Common myeloid progenitor, CD34-positive (primary cell): ENCODE measurements at places on chromosomes 13 and 19.

DNA sequence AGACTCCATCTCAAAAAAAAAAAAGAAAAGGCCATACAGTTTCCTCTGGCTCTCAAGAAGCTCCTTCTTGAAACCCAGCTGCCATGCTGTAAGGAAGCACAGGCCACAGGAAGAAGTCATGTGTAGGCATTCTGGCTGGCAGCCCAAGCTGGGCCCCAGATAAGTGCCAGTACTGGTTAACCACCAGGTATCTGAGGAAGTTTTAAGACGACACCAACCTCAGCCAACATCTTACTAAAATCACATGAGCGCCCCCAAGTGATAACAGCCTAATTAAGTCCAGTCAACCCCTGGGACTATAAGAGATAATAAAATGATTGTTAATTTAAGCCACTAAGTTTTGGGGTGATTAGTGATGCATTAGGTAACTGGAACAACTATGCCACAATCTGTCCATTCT, 27.4 kb upstream of the AKT2 start:
- DNase-seq, result peak; percentile 13

GRCh38 chr19:1975162-1975480, 34.1 kb downstream of the CSNK1G2 start:
- DNase-seq, result no peak

DNA sequence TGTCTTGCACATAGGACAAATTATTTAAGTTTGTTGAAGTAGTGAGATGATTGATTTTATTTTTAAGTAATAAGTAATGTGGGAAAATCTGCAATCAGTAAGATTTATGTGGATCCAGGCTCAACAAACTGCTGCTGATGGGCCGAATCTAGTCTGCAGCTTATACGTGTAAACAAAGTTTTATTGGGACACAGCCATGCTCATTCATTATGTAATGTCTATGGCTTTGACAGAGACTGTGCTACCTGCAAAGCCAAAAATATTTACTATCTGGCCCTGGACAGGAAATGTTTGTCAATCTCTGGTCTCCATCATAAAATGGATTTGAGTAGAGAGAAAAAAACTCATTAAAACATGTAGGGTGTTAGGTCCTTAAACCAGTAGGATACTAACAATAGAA, 728.0 kb downstream of the GPC5 start:
- DNase-seq, result no peak

DNA sequence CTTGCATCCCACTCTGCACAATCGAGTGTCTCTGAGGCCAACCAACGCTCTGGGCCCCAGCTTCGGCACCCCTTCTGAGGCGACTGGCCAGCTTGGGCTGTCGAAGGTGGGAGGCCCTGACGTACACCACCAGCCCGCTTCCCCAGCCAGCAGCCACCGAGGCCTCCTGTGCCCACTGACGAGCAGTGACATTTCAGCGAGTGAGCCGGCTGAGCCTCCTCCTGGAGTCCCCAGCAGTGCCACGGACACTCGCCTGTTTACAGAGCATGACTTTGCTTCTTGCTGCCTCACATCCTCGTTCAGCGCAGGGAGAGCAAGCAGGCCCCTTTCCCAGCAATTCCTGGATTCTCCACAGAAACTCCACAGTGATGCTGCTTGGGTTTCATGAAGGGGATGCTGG, 240.2 kb upstream of the MAB21L1 start:
- DNase-seq, result no peak
